ENCODE measurements at places on chromosomes 4 and X.

- no peak for DNase-seq
These were observed 72.6 kb downstream of the GATB start for GRCh38 chr4:151688003-151688784.

GRCh38 chr4:81021142-81021944, 9.2 kb upstream of the BMP3 start:
- DNase-seq, result no peak

- no peak for DNase-seq
These were observed 41.0 kb upstream of the CPEB2 start for GRCh38 chr4:14961292-14961691.

- DNase-seq, result no peak
These were observed 284.7 kb downstream of the EVC2 start for GRCh38 chr4:5423670-5424069.

DNA sequence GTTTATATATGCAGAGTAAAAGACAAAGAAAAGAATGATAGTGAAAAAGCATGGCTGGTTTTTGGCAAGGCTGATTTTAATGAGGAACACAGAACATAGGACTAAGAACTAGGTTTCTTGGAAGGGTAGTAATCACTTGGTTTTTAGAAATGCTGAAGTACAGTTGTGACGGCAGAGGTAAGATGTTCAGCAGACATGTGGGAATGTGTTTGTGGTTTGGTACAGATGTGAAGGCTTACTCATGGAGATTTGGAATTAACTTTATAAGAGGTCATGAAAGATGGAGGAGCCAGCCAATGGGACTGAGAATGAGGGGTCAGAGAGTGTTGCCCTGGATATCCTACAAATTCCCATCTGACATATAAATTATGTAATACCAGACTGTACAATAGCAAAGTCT, 243.6 kb downstream of the NPFFR2 start:
- DNase-seq, result no peak

DNA sequence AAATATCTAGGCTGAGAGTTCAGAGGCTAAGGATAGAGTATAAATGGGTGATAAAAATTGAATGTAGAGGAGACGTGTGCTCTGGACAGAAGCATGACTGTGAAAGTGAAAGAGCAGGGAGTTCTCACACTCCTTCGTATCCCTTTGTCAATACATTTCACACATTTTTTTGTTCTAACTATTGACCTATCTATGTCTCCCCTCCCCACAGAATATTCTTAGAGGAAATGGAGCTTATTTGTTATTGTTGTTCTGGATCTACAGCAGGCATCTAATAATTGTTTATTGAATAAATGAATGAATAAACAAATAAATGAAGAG, 57.6 kb downstream of the ENPEP start:
- DNase-seq, result no peak

- DNase-seq, result no peak
These were observed 42.0 kb upstream of the FBXW7 start for GRCh38 chr4:152577708-152578396.

DNA sequence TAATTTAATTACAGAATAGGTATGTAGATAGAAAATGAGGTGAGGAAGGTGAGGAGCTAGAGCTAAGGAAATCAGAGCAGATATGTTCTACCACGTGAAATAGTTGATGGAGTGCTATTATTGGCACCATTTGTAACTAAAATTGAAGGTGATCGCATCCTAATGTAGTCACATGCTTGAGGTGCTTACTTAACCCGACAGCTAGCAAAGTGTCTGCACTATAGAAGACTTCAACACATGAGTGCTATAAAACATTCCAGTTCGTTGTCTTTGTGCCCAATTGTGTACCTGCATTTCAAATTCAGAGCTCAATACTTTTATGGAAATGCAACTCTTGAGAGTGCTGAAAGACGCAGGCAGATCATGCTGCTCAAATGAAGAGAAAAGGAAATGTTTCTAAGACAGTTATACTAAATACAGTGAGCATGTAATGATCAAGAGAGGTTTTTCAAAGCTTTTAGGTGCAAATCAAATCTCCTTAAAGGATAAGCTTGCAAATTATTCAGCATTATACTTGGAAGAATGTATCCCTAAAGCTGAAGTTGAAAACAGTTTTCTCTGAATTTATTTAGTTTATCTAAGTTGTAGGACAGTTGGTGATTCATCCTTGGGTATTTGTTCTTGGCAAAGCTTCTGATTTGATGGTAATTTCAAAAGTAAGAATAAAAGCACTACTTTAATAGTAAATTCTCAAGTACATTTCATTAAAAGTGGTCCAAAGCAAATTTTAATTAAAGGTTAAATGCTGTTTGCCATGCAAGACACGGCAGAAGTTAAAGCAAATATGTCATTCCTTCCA, 223.9 kb upstream of the EPHA5 start:
- no peak for DNase-seq

GRCh38 chrX:55119712-55120111, 30.9 kb downstream of the PAGE2 start:
- DNase-seq, result no peak

- DNase-seq, result no peak
These were observed 194.7 kb downstream of the OPHN1 start for GRCh38 chrX:68238568-68238967.

DNA sequence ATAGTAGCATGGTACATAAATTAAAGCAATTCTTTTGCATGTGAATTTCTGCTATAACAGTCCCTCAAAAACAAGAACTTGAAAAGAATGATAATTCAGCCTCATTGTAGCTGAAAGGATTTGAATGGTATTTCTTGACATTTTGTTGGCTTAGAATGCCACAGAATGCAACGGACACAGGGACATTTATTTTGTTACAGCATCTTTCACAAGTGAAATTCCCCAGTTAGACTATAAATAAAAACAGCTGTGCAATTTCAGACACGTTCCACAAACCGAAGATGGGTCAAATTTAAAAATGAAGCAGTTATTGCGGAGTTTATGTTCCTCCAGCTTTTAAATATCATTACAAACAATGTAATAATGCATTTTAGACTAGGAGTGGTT, 82.8 kb upstream of the AMELX start:
- DNase-seq, result no peak

DNA sequence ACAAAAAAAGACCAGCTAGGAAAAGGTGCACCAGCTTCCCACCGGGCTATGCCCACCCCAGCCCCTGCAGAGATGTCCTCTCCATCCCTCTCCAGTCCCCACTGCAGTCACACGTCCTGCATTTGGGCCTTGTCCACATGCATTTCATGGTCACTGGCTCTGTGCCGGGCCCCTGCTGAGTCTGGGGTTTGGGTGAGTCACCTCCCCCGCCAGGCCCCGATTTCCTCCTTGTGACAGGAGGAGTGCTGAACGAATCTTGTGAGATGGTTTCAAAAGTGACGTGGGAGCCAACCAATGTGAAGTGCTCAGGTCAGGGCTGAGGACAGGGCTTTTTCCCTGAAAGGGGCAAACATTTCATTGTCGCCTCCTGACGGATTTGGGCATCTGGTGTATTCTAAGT, 7.1 kb downstream of the CPZ start:
- DNase-seq, result no peak

DNA sequence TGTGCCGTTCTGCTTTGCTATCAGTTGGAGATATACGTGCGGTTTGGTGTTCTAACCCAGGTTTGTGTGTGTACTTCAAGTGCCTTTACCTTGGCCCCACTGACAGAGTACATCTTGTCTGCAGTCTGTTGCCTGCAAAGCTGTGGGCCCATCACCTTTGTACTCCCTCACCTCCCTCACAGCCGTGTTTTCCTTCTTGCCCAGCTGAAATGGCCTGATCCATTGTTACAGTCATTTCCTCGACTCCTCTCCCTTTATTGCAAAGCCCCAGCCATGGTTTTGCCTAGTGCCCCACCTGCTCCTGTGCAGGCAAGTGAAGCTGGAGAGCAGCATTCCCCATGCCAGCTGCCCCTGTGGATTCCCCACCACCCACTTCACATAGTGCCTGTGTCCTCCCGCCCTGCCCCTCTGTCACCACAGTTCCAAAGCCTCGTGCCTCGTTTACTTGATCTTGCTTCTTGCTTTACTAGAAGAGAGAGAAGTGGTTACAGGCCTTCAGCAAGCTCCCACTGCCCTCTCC, 55.2 kb upstream of the TLR2 start:
- DNase-seq, result no peak

- DNase-seq, result no peak
These were observed 71.6 kb upstream of the TEX13D start for GRCh38 chrX:124260845-124261244.

DNA sequence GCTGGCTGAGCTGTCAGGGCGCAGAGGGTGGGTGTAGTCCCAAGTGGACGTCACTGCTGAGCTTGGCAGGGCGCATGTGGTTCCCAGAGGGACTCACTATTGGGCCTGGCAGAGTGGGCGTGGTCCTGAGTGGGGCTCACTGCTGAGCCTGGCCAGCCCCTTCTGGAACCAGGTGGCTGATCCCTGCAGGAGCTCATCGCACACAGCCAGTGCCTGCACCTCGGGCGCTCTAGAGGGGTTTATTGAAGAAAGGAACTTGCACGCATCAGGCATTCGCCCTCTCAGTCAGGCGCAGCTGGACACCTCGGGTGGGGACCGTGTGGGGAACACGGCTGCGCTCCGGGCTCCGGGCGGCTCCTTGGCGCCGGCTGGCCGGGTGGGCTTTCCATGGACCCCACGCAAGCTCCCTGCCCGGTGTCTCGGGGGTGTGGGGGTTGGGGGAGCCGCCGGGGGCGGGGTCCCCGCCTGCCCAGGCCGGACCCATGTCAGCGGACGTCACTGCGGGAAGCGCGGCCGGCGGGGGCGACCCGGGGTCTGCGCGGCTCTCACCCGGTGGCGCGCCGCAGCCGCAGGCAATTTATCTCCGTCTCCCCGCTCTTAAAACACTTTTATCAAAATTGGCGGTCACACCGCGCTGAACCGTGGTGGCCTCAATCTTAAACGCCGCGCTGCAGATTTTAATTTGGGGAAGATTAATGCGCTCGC, 65.4 kb upstream of the NKX1-1 start:
- no peak for DNase-seq

- DNase-seq, result no peak
These were observed 42.4 kb downstream of the PDGFRA start for GRCh38 chr4:54271464-54271863.

DNA sequence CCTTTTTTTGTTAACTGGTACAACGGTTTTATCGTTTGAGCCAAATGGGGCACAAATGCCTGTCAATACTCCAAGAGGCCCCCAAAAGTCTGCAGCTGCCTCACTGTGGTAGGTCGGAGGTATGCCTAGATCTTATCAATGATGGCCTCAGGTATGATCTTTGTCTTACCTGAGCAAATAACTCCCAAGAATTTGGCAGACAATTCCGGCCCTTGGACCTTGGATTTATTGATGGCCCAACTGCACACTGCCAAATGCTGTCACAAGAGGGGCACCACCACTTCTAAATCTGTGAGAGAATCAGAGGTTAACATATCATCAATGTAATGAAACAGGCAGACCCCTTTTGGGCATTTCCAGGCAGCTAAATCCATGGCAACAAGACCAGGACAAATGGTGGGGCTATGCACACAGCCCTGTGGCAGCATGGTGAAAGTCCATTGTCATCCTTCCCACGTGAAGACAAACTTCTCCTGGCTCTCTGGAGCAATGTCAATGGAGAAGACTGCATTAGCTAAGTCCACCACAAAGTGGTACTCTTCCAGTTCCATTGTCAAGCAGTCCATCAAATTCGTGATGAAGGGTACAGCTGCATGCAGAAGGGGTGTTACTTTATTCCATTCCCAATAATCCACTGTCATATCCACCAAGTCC, 28.6 kb downstream of the CXCL13 start:
- DNase-seq, result no peak

GRCh38 chr4:91961504-91961903, 342.3 kb upstream of the GRID2 start:
- DNase-seq, result no peak

DNA sequence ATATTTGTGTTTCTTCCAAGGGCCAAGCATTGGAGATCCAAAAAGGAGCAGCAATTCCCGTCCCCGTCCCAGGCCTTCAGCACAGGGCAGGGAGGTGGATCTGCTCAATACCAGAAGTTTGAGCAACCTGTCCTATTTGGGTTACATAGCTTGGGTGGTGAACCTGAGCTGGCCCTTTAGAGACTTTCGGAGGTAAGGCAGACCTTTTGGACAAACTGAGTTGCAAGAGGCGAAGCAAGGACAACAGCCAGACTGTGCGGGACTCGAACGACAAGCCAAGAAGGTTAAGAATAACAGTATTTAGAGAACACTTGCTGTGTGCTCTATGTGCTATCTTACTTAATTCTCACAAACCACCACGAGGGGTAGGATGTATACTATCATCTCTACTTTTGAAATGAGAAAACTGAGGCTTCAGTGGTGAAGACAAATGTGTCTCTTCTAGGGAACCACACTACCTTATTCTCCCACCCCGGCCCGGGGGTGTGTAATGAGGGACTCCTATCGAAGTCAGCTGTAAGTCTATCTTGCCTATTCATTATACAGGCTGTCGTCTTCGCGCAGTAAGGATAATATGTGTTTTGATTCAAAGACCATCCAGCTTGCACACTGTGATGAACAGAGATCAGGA, 1.3 kb downstream of the NOP14 start:
- peak; percentile 52 for DNase-seq

GRCh38 chr4:108006361-108006760, 16.7 kb downstream of the HADH start:
- DNase-seq, result no peak

GRCh38 chr4:146470604-146471003, 51.1 kb downstream of the SLC10A7 start:
- DNase-seq, result no peak

DNA sequence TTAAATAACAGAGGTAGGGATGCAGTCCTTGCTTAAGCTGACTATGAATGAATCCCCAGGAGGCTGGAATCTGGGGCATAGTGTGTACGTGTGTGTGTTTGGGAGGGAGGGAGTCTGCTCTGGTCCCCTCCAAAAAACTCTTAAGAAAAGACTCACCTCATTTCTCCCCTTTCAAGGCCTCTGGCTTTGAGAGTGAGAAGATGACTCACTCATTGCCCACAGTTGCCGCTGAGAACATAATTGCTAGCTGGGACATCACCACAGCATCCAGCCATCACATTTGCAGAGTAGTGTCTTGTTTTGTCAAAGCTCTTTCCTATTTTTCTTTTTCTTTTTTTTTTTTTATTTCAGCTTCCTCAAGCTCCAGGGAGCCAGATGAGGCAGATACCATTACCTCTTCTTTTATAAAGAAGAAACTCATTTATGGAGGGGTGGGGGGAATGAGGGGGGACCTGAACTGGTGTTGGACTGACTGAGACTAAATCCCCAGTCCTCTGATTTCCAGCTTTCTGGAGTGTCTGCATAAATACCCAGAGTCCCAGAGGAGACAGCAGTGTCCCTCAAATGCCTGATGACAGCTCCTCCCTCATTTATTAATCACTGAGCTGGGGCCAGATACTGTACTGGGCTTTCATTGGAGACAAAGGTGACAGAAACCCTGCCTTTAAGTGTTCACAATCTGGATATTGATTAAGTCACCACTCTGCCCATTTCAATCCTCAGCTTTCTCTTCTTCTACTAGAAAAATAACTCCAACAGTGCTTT, 61.9 kb upstream of the LAS1L start:
- DNase-seq, result no peak

GRCh38 chr4:158397781-158398180, 123.9 kb upstream of the RXFP1 start:
- no peak for DNase-seq

GRCh38 chr4:70895811-70896491, 6.2 kb upstream of the MOB1B start:
- no peak for DNase-seq
